ENCODE measurements at places on chromosomes 12 and 14.

- no peak for DNase-seq
Observed at GRCh38 chr14:91964724-91965123, 17.2 kb upstream of the FBLN5 start.

GRCh38 chr12:97474987-97475386 is 12.4 kb downstream of the RMST start:
- DNase-seq, result no peak

DNA sequence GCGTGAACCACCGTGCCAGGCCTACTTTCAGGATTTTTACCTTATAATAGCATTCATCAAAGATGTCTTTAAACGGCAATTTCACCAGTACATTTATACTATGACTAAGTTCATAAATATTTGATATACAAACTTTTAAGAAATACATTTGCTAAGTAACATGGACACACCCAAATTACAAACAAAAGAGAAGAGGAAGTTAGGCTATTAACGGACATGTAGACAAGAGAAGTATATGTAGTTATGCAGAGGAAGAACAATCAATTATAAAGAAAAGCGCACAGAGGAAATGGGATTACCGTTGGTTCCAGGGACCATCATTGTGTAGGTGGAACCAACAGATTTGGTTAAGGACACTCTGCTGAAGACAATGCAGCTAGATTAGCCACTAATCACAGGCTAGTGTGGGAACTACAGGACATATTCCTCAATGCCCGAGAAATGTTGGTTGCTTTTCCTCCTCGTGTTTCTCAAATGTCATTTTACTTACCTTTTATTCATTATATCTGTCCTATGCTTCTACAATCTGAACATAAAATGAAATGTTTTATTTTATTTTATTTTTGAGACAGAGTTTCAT is 24.0 kb upstream of the PKP2 start:
- no peak for DNase-seq

DNA sequence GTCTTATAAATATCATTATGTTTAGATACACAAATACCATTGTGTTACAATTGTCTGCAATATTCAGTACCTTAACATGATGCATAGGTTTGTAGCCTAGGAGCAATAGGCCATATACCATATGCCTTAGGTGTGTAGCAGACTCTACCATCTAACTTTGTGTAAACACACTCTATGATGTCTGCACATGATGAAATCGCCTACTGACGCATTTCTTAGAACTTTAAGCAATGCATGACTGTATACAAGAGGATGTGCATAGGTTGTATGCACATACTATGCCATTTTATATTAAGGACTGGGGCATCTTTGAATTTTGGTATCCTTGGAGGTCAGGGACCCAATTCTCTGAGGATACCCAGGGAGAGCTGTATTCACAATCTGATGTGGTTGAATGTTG is 10.1 kb upstream of the BTG1 start:
- no peak for DNase-seq

- DNase-seq, result no peak
Observed at GRCh38 chr12:109878247-109878625, 2.1 kb downstream of the GLTP start.

DNA sequence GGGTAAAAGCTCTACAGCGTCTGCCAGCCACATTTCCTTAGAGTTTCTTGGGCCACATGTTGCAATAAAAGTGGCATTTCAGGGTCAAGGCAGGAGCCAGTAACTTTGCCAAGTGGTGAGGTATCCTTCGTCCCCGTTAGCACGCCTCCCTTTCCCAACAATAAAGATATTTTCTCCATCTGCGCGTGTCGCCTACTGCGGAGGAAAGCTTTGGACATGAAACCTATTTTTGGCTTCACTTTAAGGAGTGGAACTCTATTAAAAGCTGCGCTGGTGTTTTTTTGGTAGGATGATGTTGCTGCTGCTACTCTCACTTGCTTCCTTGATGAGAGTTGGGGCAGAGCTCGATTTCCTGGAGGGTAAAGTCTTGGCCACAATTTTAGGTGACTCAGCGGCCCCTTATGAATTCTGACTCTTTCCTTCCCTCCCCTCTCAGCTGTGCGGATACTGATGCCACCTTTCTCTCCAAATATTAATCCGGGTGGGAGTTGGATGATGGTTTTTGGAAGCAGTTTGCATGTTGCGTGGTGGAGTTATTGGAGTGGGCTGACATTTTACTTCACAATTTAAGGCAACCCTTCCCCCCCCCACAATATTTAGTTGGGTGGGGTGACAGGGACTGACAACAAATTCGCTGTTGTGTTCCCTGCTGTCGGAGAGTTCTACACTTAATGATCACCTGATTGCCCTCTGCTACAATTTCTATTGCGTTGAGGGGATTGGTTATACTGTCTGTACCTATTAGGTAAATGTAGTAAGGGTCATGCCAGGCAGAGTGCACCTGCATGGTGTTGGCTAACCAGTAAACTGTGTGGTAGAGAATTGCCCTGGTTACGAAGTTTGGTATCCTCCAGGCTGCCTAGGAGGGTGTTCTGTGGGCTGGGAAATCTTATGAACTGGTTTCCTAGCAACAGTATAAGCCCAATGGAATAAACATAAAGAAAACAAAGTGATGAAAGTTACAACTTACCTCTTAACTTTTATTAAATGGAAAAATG is 1.1 kb downstream of the CCDC91 start:
- no peak for DNase-seq

DNA sequence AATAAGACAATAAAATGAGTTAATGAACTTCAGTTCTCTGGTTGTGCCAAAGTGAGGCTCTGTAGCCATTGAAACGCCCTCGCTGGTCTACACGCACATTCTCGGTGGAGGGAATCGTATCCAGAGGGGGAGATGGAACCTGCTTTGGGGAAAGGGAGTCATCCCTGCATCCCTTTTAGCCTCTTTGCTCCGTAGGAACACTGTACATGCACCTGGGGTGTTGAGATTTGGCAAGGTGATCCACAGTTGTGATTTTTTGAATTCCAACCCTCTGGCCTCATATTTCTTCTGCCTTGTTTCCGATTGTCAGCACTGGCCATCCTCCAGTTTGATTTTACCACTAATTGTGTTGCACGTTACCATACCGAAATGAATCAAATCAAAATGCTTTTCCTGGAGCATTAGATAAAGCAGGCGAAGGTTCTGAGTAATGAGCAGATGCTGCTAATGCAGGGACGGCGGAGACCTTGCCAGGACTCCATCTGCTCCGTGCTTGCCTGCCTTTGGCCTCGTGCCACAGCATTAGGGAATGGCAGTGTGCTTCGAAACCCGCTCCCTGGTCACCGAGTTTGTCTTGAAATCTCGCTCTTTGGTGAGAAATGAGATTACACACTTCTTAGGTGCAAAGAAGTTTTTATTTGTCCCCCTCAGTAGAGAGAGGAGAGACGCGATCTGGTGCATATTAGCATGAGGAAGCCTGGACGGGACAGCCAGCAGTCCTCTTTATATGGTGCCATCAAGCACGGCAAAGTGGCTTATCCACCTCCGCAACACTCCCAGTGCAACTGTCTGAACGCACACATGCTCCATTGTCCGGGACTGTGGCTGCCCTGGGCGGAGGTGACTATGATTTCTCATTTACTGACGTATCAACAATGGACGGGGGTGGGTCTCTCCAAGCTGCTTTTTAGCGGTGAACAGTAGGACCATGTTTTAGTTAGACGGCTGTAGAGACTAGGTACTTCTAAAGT is 59.1 kb downstream of the FBXW8 start:
- DNase-seq, result no peak

DNA sequence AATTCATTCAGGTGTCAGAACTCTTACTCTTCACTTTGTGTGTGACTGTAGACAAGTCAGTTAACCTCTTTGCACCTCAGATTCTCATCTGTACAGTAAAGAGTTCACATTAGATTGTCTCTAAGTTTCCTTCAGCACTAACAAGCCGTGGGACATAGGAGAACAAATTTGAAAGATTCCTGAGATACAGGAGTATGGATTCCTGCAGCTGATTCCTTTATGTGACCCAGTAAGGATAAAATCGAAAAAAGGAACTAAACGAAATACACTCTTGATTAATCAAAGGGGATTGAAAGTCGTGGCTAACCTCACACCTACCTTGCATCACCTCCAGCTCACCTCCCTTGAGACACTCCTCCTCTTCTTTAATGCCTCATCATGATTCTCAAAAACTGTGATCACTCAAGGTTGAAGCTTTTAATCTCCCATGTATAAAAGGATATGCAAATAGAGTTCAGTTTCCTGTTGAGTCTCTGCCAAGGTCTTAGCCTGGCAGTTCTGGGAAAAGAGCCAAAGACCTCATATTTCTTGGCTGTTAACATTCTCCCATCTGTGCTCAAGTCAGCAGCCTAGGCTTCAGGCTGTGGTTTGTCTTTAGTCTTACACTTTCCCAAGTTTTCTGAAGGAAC is 156.6 kb downstream of the DAD1 start:
- no peak for DNase-seq

DNA sequence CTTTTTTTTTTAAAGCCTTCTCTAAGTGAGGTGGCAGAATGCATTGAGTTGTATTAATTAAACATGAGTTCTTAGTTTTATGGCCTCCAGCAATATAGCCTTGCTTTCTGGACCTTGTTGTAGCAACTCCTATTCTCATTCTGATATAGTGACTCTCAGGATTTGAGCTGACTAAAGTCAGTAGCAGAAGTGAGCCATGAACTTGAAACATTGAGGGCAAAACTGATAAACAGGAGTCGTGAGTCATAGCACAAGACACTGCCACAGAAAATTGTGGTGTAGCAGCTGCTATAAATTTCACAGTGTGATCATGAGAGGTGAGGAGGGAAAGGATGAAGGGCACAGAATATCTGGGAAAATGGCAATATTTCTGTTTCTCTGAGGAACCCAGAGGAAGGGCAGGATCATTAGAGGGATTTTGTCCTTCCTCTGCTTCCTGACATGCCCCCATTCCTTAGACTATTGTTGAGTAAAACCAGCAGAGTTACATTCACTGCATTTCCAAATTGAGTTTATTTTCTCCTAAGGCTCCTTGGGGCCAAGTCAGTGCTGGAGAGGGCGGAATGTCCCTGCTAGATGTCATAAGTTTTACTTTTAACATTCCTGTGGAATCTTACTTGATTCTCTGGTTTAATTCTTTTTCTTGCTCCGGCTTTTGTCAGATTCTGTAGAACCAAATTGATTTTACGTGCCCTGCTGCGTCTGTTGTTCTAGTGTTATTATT is 7.5 kb downstream of the KLRG1 start:
- DNase-seq, result no peak

- DNase-seq, result no peak
Observed at GRCh38 chr14:46887144-46887543, 235.6 kb upstream of the RPL10L start.

DNA sequence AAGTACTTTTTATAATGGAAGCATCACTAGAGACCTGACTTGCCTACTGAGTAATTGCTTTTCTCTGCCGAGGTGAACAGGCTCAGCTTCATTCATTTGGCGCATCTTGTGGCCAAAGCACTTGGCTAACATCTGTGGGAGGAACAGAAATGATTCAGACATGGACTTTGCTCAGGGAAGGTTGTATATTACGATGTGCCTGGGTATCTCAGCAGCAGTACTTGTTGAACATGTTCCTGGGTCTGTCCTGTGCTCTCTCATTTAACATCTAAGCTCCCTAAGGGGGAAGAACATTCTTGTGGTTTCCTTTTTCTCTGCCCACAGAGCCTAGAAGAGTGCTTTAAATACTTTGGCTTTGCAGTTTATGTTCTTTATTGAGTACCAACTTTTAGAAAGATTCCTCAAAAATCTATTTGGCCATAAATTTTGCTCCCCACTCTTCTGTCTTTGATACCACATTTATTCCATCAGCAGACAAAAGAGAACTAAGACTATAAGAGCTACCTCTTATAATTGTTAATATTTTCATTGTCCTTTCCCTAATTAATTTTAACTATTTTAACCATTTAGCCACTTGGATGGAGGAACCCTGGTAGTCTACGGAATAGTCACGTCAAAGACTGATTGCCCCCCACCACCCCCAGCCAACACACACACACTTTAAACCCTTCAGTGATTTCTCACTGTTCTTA is 101.2 kb upstream of the EGLN3 start:
- DNase-seq, result no peak

- DNase-seq, result no peak
Observed at GRCh38 chr12:91901381-91902074, 244.1 kb downstream of the BTG1 start.

DNA sequence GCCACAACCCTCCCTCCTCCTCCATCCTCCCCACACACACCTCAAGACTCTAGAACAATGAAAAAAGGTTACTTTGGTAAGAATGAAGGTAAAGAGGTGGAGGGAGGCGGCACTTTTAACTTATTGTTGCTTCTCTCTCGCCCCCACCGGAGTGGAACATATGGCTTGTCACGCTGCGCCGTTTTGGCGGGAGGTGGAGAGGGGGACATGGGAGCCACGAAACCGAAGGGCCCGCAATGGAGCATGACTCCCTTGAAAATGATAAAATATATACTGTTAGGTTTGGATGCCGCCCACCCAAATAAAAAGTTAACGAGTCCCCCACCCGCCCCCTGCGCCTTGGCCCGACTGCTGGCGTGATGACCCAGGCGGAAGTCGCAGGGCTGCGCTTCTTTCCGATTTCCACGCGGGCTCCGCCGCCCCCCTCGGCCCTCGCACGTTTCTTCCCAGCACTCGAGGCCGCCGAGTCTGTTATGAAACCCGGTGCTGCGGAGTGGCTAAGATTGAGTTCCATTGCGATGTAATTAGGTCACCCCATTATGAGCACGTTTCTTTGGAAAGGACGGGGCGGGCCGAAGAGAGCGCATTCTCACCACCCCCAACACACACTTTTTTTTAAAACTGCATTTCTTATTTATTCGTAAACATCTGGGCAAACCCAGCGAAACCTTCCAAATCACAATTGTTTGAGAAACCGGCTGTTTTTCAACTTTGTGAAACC is 1.4 kb upstream of the ZFP36L1 start:
- peak; percentile 91 for DNase-seq

- DNase-seq, result no peak
Observed at GRCh38 chr14:33065634-33066033, 127.0 kb downstream of the NPAS3 start.

- no peak for DNase-seq
Observed at GRCh38 chr12:130084359-130084758, 77.9 kb upstream of the FZD10 start.

GRCh38 chr14:68246786-68247105 is 427.2 kb downstream of the RAD51B start:
- no peak for DNase-seq

DNA sequence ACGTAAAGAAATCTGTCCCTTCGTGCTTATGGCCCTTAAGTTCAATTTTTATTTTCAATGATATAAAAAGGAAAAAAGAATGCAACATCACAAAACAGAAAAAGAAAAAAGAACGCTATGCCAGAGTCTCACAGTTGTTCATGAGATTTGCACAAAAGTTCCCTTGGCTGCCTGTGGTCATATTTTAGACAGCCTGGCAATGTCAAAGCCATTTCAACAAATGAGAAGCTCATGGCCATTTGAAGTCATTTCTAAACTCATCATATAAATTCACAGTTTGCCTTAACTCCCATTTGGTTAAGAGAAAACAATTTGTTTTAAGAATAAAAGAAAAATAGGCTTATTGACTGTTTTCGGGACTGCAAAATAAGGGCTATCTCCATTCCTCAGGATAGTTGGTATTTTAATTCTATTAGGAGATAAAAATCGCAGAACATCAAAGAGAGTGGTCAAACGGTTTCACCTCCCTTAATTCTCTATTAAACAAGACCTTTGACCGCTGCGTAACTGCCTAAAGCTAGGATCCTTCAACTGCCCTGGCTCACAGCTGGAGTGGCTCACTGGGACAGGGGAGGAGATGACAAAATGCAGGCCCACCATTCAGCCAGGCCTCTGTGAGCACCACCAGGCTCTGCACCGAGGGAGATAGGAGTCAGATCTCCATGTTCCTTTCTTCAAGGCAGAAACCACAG is 119.2 kb upstream of the DAAM1 start:
- DNase-seq, result no peak

GRCh38 chr12:59431266-59431665 is 164.6 kb upstream of the SLC16A7 start:
- DNase-seq, result no peak

GRCh38 chr12:130161261-130162243 is 712 bp upstream of the FZD10 start:
- peak; percentile 72 for DNase-seq
